ENCODE measurements at places on chromosomes 1 and 21. TPM values are rescaled to one million over a fixed set of nuclear protein-coding genes. Genes with fewer than 3 reads are reported as not detected.

The LHX8 gene
- total RNA-seq, result not detected

The FMN2 gene
- not detected for total RNA-seq

The MFAP2 gene
- total RNA-seq, result 3.0 TPM

The RAB42 gene
- 1.2 TPM for total RNA-seq

The CD53 gene
- 7.5 TPM for total RNA-seq

The HFM1 gene
- total RNA-seq, result 1.7 TPM

The LIN28A gene
- not detected for total RNA-seq

The LCE2B gene
- total RNA-seq, result not detected

The INSRR gene
- 0.41 TPM for total RNA-seq

The MIER1 gene
- 18.1 TPM for total RNA-seq

The SNRPE gene
- 46.7 TPM for total RNA-seq

The LINGO4 gene
- total RNA-seq, result 0.77 TPM

The PKP1 gene
- total RNA-seq, result 0.38 TPM

The PLEKHG5 gene
- total RNA-seq, result 16.2 TPM

The CNKSR1 gene
- 1.8 TPM for total RNA-seq

The OVAAL gene
- 5.3 TPM for total RNA-seq

The SPRR2G gene
- total RNA-seq, result not detected

The KLHL12 gene
- 22.7 TPM for total RNA-seq

The JAM2 gene
- 23.7 TPM for total RNA-seq

GRCh38 chr1:91749788-91750231 lies 136.1 kb downstream of the TGFBR3 start:
- no peak for DNase-seq

DNA sequence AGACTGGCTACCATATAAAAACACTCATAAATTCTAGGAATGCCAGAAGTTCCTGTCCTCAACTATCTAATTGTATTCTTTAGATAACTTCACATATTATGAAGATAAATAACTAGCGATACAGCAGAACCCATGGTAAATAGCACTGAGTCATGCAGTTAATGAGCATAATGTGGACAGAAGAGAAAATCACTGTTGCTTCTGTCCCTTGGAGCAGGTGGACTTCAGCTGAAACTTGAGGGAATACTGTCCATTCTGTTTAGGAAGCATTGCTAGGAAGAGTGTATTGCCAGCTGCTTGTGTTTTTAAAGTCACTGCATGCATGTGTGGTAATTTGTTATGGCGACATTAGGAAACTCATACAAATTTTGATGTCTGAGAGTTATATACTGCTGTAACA lies 854.4 kb downstream of the LTN1 start:
- DNase-seq, result no peak

GRCh38 chr1:224696891-224697765 lies 81.0 kb downstream of the CNIH3 start:
- DNase-seq, result no peak

GRCh38 chr1:103790172-103790571 lies 40.5 kb downstream of the AMY1C start:
- no peak for DNase-seq

DNA sequence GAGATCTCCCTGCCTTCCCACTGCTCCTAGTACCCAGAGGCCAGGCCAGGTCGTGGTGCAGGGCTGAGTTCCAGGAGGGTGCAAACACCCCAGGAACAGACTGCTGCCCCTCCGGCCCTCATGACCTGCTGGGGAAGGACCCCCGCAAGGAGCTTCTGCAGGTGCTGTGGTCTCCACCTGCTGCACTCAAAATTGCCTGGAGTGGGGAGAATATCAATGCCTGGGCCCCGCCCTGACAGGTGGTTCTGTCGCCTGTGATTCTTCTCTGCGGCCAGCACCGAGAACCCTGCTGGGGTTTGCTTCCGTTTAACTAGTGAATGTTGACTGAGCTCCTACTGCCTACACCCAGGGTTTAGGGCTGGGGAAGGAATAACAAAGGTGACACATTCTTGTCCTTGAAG lies 2.1 kb upstream of the TFF3 start:
- no peak for DNase-seq

DNA sequence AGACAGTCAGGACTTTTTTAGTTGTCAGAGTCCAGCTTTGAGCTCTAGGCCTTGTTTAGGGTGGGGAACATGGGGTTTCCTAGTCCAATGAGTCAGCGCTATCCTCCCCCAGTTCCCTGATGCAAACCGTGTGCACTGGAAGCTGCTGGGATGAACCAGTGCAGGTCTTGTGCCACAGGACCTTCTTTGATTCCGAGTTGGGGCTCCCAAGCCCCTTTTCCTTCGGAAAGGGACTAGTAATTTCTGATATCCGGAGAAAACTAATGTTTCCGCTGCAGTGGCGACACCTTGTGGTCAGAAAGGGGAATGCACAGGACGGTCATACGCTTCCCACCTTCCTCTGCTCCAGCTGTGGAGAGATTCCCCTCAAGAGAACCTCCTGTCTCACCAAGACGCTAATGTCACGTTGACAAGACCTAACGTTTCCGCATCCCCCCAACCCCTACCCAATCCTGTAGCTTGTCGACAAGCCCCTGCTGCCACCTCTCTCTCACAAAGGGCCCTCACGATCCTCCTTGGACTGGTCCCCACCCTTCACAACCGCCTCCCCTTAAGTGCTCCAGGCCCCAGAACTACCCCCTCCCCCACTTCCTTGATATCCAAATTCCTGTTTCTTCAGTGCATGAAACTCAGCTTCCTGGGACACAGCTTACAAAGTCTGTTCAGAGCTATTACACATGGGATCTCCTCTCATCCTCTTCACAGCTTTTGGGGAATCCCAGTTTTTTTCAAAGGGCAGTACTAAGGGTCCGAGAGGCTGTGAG lies 30.9 kb downstream of the GPA33 start:
- peak; percentile 67 for DNase-seq

DNA sequence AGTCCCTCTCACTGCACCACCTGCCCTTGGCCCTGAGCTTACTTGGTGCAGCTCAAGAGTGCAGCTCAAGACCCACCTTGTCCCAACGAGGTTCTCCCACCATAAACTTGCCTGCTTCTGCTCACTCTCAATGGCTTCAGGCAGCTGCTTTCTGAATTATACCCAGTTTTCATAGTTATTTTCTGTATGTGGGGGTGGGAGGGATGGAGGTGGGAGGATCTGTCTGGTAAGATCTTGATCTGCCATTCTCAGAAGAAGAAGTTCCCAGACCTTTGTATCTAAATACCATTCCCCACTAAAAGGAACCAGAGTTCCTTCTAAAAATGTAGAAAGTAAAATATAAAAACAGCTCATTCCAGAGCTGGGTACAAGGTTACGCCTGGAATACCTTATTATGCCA lies 111.5 kb downstream of the SIM2 start:
- no peak for DNase-seq

- DNase-seq, result peak; percentile 91
Observed at GRCh38 chr1:3313576-3313950, 140.9 kb upstream of the ARHGEF16 start.

GRCh38 chr1:207079706-207080241 lies 8.9 kb upstream of the C4BPB start:
- no peak for DNase-seq

DNA sequence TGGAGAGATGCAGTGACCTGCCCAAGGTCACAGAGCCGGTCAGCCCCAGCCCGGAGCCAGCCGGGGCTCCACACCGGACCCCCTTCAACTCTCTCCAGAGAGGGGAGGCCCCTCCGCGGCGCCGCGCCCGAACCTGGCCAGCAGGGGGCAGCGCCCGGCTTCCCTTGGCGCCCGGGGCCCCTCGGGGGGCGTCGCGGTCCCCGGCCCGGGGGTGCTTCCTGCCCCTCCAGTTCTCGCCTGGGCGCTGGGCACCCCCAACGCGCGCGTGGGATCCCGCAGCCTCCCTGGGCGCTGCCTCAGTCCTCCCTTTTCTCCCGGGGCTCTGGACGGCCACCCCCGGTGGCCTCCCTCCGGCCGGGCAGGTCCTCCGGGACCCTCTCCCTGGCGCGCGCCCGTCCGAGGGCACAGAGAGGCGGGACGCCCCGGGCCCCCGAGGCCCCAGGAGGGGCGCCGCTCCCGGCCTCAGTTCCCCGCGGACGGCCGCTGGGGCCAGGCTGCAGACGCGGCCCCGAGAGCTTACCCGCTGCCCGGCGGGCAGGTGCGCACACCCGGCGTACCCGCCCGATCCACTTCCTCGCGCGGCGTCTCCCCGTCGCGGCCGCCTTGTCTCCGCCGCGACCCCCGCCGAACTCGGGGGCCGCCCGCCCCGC lies 406 bp downstream of the HTR1D start:
- DNase-seq, result no peak

- DNase-seq, result no peak
Observed at GRCh38 chr1:89339039-89339438, 24.8 kb upstream of the GBP6 start.

GRCh38 chr1:71908303-71908702 lies 374.0 kb downstream of the NEGR1 start:
- no peak for DNase-seq

GRCh38 chr1:96722958-96723357 lies 1.4 kb downstream of the PTBP2 start:
- DNase-seq, result no peak

GRCh38 chr1:231106347-231106746 lies 55.5 kb upstream of the TRIM67 start:
- no peak for DNase-seq

DNA sequence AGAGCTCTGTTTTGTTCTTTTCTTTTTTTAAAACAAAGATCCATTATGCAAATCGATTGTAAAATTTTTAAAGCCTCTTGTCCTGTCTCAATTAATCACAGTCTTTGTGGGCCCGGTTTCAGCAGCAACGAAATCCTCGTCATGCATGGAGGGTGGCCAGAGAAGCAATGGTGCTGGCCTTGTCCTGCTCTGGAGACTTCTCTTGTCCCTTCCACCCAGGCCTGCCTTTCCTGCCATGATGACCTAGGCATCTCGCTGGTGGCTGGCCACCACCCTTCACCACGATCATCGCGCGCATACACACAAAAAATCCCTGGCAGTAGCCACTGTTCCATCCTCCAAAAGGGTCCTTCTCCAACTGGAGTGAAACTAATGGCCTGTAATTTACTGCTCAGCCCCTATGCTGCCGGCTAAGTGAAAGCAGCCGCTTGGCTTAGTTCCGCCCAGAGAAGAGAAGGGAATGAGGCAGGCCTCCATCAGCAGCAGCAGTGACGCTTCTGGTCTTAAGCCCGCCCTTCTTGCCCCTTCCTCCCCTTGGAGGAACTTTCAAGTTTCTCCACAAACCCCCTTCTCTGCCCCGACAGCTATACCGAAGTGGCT lies 309.5 kb downstream of the NPHP4 start:
- DNase-seq, result no peak

DNA sequence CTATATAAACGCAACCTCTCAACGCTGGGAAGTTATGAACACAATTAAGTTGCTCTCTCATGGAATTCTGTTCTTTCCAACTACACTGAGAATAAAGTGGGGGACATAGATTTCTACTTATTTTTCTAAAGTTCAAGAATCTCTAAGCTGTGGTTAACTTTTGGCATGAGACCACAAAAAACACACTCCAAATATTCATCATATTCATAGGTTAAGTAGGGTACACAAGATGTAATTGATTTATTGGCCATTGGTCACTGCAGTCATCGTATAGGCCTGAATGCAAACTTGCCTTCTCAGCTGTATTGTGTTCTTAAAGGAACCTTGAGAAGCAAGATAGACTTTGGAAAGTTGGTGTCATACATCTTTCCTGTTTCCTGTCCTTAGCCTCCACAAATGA lies 40.3 kb downstream of the PRRX1 start:
- no peak for DNase-seq

DNA sequence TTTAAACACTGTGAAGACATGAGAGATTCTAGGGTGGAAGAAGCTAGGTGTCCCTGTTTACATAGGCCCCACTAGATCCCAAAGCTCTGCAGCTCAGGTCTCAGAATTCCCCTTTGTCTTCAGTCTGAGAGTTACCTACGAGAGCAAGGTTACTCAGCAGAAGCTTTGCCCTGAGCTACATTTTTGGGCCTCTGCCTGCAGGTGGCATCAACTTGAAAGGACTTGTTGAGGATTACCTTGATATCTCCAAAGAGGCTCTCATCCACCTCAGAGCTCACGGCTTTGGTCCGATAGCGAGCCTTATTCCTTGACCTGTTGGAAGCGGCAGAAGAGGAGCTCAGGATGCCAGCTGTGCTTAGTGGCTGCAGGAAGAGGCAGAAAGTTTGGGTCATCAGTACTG lies 7.0 kb downstream of the CFAP45 start:
- DNase-seq, result no peak

- DNase-seq, result no peak
Observed at GRCh38 chr1:160752924-160753323, 13.9 kb downstream of the SLAMF7 start.

DNA sequence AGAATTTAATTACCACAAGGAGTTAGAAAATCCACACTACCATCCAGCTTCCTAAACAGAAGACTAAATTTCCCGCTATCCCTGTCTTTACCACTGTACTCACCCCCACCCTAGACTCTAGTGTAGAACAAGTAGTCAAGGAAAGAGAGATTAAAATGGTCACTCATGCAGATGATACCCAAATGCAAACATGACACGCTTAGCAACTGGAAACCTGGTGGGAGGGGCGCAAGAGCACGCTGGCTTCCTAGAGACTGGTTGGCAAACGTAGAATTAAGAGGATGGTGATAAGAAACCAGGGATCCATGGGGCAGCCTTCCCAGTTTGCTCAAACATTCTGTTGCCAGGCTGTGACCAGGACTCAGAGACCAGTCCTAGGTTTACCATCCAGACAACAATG lies 9.9 kb upstream of the LDLRAD1 start:
- DNase-seq, result peak; percentile 23

DNA sequence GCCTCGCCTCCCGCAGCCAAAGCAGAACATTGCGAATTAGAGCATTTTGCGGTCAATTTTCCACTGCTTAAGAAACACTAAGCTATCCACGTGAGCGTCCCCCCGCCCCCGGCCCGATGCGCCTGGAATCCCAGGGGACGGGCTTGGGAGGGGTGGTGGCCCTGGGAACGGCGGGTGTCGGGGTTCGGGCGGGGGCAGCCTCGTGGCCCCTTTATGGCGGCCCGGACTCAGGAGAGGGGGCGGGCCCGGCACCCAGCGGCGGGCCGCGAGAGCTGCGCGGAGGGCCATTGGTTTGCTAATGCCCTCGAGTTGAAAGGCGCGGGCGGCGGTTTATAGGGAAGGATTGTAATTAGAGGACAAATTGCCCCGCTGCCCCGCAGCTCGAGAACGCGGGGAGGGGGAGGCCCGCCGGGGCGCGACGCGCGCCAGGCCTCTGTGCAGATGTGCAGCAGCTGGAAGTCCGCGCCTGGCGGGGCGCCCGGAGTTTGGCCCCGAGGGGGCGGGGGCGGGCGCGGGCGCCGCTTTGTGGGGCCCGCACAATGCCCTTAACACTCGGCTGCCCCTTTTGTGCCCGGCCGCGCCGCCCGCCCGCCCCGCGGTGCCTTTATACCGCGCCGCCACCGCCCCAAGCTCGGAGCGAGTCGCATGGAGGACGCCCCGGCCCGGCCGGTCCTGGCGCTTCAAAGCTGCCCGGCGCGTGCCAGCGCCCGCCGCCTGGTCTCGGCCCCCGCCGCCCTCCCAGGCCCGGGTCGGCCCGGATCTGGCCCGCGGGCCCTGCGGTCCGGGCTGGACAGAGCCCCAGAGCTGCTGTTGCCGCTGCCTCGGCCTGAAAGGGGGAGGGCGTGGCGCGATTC lies 1.9 kb upstream of the HES3 start:
- DNase-seq, result no peak

GRCh38 chr1:200666309-200666708 lies 3.4 kb downstream of the DDX59 start:
- DNase-seq, result no peak
